ENCODE measurements at places on chromosomes 7 and 10. TPM values are rescaled to one million over a fixed set of nuclear protein-coding genes. Genes with fewer than 3 reads are reported as not detected.
A peak's percentile ranks its signal among the peaks of the same experiment; 100 is the strongest.

GRCh38 chr10:122373721-122374120 is 787 bp upstream of the PLEKHA1 start:
- no peak for DNase-seq

DNA sequence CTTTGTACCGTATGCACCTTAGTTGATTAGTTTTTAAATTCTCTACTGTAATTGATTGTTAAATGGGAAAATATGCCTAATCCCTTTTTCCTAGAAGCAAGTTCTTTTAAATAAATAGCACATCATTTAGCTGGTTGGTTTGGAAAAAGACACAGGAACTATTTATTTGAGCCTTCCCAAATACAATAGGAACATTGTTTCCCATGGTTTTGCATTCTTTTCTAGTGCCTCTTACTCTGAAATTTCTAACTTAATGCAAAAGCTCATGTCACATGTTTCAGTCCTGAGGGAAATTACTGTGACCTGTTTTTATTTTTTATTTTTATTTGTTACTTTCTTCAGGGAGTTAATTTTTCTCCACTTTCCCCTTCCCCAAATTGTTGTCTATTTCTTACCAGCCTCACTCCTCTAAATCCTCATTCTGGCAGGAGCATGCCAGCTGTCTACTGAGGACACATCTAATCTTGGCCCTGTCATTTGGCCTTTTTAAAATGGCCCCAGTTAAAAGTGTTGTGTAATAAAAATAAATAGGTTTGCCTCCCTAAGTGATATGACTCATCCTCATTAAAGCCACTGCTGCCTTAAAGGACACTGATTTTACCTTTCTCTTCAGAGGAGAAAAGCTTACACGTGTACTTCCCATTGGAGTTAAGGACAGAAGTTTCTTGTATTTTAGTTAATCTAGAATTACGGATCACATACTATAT is 94.5 kb downstream of the PPP1R3A start:
- no peak for DNase-seq

The C7orf33 gene
- total RNA-seq, result not detected

The COL1A2 gene
- total RNA-seq, result 199 TPM

DNA sequence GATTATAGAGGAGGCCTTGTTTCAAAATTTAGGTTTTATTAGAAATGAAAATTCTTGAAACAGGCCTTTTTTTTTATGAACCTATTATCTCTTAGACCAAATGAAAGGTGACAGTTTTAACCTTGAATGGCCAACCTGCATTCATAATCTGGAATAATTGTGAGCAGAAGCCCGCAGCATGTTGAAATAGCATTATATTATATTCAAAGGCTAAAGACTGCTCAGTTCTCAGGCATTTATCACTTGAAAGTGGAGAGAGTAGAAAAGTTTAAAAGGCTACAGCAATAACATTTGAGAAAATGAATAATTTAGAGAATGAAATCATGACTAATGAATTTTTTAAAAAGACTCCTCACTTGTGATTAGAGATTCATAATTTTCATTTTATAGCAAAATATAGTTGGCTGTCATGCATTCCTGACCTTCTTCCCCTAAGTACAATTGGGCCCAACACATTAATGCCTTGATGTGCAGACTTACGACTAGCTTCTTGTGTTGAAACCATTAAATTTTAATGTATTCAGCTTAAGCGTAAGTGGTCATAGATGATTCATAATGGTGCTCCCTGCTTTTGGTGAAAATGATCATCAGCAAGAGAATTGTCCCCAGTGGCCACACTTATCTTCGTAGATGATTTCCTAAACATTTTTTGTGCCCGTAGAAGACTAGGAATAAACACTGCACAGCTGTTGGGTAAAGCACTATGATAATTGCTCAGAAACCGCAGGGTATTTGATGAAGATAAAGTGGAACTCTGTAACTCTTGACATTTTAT is 346.6 kb upstream of the BMPER start:
- DNase-seq, result no peak

DNA sequence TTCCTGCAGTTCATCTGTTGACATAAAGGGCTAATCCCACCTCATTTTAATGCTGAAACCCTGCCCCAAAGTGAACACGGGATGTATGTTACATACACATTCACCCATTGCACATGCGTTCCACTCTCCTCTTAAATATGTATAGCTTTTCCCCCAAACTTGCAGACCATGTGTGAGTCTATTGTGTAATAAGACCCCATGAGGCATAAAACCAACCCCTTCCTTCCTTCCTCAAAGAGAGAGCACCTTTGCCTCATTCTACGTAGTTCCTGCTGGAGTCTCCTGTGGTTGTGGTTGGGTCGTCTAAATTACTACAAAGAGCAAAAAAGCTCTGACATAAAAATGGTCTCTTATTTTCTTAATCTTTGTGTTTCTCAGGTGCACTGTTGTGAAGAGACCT is 345.7 kb upstream of the KLF6 start:
- DNase-seq, result no peak

- DNase-seq, result no peak
Measured at GRCh38 chr10:10353326-10353868, 664.3 kb upstream of the CELF2 start.

The OPN4 gene
- total RNA-seq, result not detected

The ASB10 gene
- not detected for total RNA-seq

The CYP26C1 gene
- total RNA-seq, result not detected

The FOXI2 gene
- total RNA-seq, result 0.25 TPM

The OPN1SW gene
- not detected for total RNA-seq

GRCh38 chr7:146366938-146367337 is 250.3 kb downstream of the CNTNAP2 start:
- DNase-seq, result no peak

- DNase-seq, result no peak
Measured at GRCh38 chr7:70631718-70632117, 500.2 kb upstream of the GALNT17 start.

GRCh38 chr7:148535217-148535616 is 55.3 kb upstream of the C7orf33 start:
- DNase-seq, result no peak

- DNase-seq, result no peak
Measured at GRCh38 chr10:114571316-114571999, 86.6 kb downstream of the ABLIM1 start.

- no peak for DNase-seq
Measured at GRCh38 chr7:20013536-20013935, 203.6 kb downstream of the MACC1 start.

The SUN3 gene
- not detected for total RNA-seq

The PNLIPRP1 gene
- not detected for total RNA-seq

The MICALL2 gene
- 15.7 TPM for total RNA-seq

GRCh38 chr10:77974396-77975074 is 48.0 kb upstream of the DLG5 start:
- no peak for DNase-seq

DNA sequence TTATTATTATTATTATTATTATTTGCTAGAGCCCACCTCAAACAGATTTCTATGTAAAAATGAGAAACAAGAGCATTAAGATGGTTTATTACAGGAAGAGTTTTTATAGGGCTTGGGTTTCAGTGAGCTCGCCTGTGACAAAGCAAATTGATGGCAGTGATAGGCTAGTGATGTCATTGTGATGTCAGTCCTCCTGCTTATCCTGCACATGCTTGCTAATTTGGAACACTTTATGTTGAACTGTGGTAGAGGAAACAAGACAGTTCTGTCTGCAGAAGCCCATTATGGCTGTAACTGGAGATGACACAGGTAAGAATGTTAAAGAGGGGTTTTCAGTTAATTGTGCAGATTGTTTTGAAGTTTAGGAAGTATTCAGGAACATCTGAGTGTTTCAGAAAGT is 68.3 kb downstream of the CREM start:
- no peak for DNase-seq

GRCh38 chr10:88523739-88524400 is 59.2 kb downstream of the RNLS start:
- DNase-seq, result no peak

DNA sequence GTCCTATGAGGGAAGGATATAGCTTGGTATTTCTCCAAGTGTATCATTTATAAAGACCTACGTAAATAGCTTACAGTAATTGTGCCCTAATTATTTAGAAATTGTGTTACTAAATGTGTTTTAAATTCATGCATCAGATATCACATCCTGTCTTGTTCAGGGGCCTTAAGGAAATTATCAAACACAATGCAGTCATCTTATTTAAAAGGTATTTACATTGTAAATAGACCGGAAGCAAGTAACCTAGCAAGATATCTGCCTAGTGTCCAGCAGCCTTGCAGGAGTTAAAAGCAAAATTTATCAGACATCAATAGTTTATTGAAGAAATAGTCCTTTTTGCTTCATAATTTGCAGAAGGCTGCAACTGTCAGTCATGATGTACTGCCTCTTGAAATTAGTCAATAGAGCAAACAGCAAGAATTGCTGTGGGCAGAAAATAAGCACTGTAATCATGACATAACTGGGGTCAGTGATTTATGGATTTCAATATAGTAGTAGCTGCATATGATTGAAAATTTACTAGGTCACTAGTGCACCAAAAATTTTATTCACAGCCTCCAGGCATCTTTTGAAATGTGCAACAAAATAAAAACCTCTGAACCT is 23.1 kb downstream of the GLRX3 start:
- DNase-seq, result no peak

DNA sequence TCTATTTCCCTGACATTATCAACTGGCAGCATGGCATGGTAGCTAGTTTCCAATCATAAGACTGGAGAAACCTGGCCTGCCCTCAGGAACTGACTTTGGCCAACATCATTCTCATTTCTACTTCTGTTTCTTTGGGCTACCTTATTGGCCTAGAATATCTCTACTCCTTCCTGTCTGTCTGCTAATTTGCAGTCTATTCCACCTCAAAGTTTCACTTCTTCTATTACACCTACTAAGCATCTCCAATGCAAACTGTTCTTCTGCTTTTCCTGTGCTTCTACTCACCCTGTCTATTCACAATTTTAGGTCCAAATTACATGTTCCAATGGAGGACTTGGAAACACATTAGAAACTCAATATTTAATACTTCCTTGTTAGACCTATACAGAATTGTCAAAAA is 65.6 kb downstream of the ZNF503 start:
- no peak for DNase-seq

GRCh38 chr10:3415038-3415736 is 242.6 kb upstream of the PITRM1 start:
- DNase-seq, result peak; percentile 77

The MKX gene
- total RNA-seq, result 2.2 TPM

- no peak for DNase-seq
Measured at GRCh38 chr7:78222001-78222751, 423.6 kb downstream of the PHTF2 start.

GRCh38 chr10:103852856-103853255 is 2.5 kb downstream of the SH3PXD2A start:
- DNase-seq, result no peak

The SNX8 gene
- 8.3 TPM for total RNA-seq

The MUC3A gene
- 0.49 TPM for total RNA-seq

- no peak for DNase-seq
Measured at GRCh38 chr10:132684164-132684891, 101.6 kb downstream of the NKX6-2 start.
